ENCODE measurements at places on chromosomes 11 and 22.

- no peak for DNase-seq
Measured at GRCh38 chr22:24489011-24489410, 6.1 kb upstream of the UPB1 start.

DNA sequence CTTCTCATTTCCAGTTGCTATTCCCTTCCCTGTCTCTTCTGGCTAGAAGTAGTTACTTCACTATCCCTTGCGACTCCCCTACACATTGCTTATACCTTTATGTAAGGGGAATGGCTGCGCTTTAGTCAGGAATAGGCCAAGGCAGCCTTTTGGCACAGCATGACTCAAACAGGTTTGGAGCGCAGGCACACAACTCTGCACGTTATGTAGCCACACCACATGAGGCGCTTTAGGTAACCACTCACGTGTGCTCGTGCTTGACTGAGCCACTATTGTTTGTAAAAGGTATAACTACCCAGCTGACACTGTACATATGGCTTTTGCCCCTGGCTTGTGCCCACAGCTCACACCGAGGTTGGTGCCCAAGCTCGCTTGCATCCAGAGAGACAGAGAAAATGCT lies 46.7 kb upstream of the LIPT2 start:
- no peak for DNase-seq

DNA sequence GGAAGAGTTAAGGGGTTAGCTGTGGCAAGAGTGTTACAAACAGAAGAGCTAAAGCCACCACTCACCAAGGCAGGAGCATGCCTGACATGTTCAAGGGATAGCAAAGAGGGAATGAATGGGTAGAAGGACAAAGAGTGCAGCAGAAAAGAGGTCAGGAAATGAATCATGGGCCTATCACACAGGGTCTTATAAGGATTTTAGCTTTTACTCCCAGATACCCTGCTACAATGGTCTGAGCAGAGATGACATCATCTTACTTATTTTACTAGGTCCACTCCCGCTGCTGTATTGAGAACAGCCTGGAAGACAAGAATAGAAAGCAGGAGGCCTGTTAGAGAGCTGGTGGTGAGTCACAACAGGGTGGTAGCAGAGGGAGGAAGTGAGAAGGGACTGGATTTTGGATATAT lies 9.8 kb downstream of the TRAF6 start:
- no peak for DNase-seq

DNA sequence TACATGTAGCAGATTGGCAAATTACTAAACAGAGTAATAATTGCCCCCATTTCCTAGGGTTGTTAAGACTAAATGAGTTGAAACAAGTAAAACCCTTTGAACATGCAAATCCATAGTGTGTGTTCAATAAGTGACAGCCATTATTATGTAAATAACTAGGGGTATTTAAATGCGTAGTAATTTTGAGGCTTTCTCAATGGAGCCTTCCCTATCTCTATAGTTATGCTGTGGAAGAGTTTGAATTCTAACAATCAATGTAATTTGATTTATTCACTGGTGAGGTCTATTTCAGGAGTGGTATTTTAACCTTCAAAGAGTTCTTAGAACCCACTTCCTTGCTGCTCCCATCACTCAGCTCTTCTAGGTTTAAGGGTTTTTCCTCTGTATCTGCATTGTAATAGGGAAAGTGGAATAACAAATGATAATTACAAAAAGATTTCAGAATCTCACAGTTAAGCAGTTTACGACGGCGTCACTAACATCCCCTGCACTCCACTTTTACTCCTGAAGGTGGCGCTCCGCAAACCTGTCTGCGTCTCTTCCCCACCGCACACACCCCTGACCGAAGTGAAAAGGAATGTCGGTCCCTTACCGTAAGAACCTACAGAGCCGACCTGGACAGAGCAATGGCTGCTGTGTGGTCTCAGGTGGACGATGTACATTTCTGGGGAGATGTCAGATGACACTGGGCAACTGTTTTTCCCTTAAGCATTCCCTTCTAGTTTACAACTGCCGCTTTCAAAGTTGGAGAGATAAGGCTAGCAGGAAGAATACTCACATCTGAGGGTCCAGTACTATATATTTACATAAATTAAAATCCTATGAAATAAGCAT lies 80.8 kb downstream of the ZC3H12C start:
- DNase-seq = no peak

- DNase-seq = no peak
Measured at GRCh38 chr11:64792482-64792881, 10.5 kb downstream of the MAP4K2 start.

- DNase-seq = no peak
Measured at GRCh38 chr11:44727114-44727372, 281 bp downstream of the TSPAN18 start.

DNA sequence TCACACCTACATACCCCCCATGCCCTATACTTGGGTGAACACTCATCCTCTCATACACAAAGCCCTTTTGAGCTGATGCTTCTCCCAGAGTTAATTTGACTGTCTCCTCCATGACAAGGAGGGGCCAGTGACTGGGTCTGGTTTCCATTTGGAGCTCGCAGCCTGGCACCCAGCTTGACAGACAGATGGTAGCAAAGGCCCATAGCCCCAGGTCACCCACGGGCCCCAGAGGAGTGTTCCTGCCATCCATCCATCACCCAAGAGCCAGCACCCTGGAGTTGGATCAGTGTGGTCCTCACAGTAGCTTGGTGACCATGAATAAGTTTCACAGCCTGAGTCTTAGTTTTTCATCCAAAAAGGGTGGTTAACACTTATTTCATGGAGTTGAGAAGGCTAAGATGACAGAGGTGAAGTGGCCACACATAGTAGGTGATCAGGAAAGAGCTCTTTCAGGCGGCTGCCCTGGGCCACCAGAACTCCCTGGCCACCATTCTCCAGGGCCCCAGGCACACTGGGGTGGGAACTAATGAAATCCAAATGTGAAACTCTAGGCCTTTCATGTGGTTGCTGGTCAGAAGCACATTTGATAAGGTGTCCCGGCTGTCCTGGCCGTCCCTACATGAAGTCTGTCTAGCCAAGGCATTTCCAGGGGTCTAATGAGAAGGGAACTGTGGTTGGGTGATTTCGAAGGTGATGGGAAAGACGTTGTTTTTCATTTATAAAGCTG lies 42.4 kb downstream of the LIF start:
- no peak for DNase-seq

DNA sequence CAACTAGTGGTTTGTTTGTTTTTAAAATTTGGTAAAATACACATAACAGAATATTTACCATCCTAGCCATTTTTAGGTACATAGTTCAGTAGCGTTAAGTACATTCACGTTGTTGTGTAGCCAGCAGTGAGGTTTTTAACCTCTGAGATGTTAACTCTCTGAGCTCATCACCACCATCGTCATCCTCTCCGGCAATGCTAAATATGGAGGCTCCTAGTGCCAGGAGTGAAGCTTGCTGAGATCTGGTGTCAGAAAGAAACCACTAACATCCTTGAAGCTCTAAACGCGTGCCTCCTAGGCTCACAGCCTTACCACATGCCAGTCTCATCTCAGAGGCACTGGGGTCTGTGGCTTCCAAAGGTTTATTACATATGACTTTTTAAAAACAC lies 330.2 kb upstream of the B3GAT1 start:
- no peak for DNase-seq

- DNase-seq = peak; percentile 75
Measured at GRCh38 chr11:62694455-62695167, 5.3 kb upstream of the LRRN4CL start.

DNA sequence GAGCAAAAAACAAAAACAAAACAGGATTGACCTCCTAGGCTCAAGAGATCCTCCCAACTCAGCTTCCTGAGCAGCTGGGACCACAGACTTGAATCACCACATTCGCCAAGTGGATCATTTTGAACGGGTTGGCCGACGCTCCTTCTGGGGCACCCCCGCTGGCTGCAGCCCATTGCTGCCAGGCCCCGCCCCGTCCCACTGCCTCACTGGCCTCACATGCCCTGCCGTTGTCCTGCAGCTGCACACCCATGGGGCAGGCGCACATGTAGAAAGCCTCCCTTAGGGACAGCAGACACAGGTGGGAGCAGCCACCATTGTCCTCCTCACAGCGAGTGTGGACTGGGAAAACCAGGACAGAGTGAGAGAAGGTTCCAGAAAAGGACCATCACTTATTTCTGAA lies 154.5 kb downstream of the CRYBB2 start:
- no peak for DNase-seq

DNA sequence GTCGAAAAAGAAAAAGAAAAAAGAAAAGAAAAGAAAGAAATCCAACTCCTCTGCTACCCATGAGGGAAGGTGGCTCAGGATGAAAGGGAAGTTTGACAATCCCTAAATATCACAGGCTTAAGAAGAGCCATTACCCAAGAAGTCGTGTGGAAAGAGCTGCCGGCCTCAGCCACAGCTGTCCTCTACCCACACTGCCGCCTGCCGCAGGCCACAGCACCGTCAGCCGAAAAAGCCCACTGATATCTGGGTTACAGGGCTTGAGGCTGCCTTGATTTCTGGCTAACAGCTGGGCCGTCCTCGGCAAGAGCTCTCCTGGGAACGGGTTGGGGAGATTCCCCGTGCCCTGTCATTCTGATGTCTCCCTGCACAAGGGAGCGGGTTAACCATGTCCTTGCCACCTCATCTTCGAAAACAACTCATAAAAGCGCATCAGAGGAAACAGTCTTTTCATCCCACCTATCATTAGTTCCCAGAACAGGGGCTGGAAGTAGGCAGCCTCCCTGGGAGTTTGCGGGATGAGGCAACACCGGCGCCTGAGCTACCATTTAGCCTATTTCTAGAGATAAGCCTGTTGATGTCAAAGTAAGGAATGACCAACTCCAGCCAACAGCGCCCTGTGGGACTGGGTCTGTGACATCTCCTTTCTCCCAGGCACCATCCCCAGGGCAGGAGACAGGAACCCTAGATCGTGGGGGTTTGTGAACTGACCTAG lies 21.8 kb upstream of the SNX32 start:
- no peak for DNase-seq

- no peak for DNase-seq
Measured at GRCh38 chr11:12587333-12587991, 86.8 kb upstream of the TEAD1 start.

GRCh38 chr11:2912498-2912897 lies 16.7 kb downstream of the PHLDA2 start:
- DNase-seq = no peak
